ENCODE measurements at places on chromosomes 3 and 15.
A peak's percentile ranks its signal among the peaks of the same experiment; 100 is the strongest.

DNA sequence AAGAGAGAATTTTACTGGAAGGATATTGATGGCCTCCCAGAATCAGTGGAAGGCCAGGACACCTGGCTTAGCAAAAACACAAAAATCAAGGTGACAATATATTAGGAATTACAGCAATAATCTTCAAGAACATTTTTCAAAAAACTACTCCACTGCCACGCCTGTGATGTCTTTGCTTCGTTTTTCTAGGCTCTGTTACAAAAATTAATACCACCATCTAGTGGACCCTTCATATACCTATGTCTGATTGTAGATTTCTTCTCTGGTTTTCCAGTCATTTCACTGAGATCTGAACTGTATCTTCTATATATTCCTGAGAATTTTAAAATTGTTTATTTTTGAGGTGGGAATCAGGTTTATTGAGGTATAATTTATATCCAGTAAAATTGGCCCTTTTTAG lies 5.6 kb upstream of the SLC33A1 start:
- DNase-seq, result no peak

DNA sequence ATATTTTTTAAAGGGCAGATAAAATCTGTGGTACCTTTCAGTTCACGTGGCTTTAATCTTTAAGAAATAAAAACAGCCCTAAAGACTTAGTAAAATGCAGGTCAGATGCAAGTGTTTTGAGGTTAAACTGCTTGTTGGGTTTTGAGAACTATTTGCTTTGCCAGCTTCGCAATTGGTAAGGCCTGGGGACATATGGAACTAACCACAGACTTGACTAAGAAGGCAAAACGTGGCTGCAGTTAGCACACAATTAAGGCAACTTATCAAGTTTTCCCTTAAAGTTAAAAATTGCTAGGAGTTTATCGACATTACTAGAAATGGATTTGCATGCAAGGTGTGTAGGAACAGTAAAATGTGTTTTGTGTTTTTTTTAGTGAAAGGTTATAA lies 206.9 kb downstream of the ZNF385D start:
- no peak for DNase-seq

DNA sequence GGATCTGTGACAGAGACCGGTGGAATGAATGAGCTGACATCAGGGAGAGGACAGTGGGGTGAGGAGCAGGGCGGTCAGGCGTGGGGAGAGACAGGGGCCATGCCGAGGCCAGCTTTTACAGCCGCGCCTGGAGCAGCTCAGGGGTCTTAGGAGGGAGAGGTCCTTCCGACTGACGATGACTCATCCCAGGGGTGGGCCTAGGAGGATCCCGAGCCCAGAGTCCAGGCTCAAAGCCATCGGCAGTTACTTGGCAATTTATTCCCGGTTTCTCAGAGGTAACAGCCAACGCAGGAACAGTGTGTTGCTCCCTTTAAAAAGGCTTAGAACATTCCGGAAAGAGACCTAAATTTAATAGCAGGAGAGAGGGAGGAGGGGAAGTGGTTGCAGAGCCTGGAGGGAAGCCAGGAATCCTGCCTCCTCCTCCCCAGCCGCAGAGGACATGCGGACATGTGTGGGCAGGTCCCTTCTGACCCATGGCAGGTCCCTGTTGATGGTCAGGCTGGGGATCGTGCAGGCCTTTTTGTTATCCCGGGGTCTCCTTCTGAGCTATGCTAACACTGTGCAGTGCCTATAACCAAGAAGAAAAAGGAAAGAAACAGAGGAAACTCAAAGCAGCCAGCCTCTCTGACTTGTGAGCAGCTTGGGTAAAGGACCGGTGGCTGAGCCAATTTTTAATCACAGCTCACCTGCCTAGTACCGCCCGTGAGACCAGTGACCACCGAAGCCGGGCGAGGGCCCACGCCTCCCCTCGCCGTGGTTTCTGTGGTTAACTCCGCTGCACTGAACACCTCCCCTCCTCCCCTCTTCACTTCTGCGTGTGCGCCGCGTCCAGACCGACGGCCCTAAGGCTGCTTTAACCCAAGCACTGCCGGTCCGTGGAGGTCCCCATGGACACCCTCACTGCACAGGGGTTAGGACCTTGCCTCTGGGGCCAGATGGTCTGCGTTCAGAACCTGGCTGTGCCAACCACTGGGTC lies 392.4 kb upstream of the PROK2 start:
- DNase-seq, result peak; percentile 82

GRCh38 chr15:75454471-75455378 lies 3.2 kb upstream of the SIN3A start:
- DNase-seq, result peak; percentile 91
